ENCODE measurements at places on chromosomes 11 and 22. TPM values are rescaled to one million over a fixed set of nuclear protein-coding genes. Genes with fewer than 3 reads are reported as not detected.

The OR51B4 gene
- total RNA-seq: not detected

The FBXO3 gene
- total RNA-seq: 12.2 TPM

The C22orf31 gene
- not detected for total RNA-seq

The POU2AF2 gene
- not detected for total RNA-seq
